ENCODE measurements at places on chromosomes 5 and 9. TPM values are rescaled to one million over a fixed set of nuclear protein-coding genes. Genes with fewer than 3 reads are reported as not detected.

C9orf43 gene
- 1.3 TPM for total RNA-seq

PCDHGA3 gene
- 0.12 TPM for total RNA-seq

ARHGEF28 gene
- 0.30 TPM for total RNA-seq

MATR3 gene
- 124 TPM for total RNA-seq

SLC35D2 gene
- 5.4 TPM for total RNA-seq

C5 gene
- 3.5 TPM for total RNA-seq

HARS2 gene
- total RNA-seq: 31.2 TPM

IL31RA gene
- total RNA-seq: 0.99 TPM

DMRT3 gene
- total RNA-seq: not detected

PCDHB5 gene
- total RNA-seq: not detected

TUSC1 gene
- 0.25 TPM for total RNA-seq

ADAMTS12 gene
- total RNA-seq: not detected

DIPK1B gene
- 0.67 TPM for total RNA-seq

PCDHA4 gene
- not detected for total RNA-seq

TMEFF1 gene
- 0.50 TPM for total RNA-seq

PTPN3 gene
- 2.7 TPM for total RNA-seq

CAMK4 gene
- total RNA-seq: 56.1 TPM

ZNF354C gene
- 8.3 TPM for total RNA-seq

All from activated T-cell treated with anti-CD3 and anti-CD28 coated beads, Interleukin-2, amount 50 U/mL, for 72 hours (primary cell).